Activated CD4-positive, alpha-beta T cell treated with anti-CD3 and anti-CD28 coated beads for 4 hours (primary cell): ENCODE measurements at places on chromosomes 7 and 10.

- peak; percentile 76 for DNase-seq
These were observed 167.8 kb upstream of the EEPD1 start for GRCh38 chr7:35985126-35985754.

DNA sequence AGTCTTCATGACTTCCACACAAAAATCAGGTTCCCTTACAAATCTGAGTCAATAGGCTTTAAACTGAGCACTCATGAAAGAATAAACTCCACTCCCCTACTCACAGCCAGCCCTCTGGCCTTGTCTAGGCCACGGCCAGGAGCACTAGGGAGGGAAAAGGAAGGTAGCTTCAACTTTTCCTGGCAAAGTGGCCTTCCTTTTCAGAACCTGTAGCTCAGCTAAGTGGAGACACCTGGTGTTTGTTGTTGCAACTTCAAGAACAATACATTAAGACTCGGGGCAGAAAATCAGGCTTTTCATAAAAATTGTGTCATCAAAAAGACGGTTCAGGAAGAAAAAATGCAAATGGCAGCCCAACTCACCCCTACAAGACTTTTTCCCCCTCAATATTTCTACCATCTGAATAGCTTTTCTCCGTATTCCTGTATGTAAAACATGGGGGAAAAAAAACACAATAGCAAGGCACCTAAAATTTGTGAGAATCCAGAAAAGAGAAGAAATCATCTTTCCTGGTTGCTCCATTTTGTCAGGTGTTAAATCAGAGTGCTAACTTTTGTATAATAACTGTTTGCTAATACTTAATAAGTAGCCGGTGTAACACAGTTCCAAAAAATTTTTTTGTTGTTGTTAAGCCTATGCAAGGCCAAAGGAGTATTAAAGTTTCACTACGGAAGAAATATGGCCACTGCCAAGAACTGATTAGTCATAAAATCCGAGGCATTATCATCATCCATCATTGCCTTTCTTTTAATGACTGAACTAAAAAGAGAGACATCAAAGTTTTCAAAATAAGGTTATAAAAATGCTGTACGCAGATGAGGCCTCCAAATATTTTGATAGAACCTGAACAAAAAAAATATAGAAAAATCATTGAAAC, 66.2 kb upstream of the ARID5B start:
- peak; percentile 10 for DNase-seq

- DNase-seq, result no peak
These were observed 41.7 kb upstream of the UBE3C start for GRCh38 chr7:157097056-157097329.

DNA sequence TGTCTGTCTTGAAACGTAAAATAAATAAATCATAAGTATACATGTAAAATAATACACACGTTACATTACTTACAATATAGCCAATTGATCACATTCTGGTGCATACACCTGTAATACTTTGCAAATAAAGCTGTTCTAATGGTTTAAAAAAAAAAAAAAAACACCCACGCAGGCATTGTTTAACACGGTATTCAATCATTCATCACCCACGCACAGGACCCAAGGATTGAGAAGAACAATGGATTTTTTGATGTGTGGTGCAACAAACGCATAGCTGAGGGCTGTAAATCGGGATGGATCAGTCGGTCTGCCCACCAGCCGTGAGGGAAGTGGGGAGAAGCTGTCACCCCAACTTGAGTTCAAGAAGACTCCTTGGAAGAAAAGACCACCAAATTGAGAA, 8.7 kb downstream of the PITRM1 start:
- DNase-seq, result no peak

DNA sequence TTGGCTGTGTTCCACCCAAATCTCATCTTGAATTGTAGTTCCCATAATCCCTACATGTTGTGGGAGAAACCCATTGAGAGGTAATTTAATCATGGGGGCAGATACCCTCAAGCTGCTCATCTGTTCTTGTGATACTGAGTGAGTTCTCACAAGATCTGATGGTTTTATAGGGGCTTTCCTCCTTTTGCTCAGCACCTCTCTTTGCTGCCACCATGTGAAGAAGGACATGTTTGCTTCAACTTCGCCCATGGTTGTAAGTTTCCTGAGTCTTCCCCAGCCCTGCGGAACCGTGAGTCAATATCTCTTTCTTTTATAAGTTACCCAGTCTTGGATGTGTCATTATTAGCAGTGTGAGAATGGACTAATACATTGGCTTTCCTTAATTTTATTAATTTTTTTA, 527.8 kb downstream of the MDFIC start:
- DNase-seq, result no peak

- no peak for DNase-seq
These were observed 686 bp downstream of the AASS start for GRCh38 chr7:122143376-122143750.

GRCh38 chr7:7276161-7276560, 93.8 kb downstream of the C1GALT1 start:
- DNase-seq, result no peak
